ENCODE measurements at places on chromosomes 11 and 22.

- peak; percentile 37 for DNase-seq
These were observed 1041.0 kb upstream of the CNTN5 start for GRCh38 chr11:97979741-97980140.

DNA sequence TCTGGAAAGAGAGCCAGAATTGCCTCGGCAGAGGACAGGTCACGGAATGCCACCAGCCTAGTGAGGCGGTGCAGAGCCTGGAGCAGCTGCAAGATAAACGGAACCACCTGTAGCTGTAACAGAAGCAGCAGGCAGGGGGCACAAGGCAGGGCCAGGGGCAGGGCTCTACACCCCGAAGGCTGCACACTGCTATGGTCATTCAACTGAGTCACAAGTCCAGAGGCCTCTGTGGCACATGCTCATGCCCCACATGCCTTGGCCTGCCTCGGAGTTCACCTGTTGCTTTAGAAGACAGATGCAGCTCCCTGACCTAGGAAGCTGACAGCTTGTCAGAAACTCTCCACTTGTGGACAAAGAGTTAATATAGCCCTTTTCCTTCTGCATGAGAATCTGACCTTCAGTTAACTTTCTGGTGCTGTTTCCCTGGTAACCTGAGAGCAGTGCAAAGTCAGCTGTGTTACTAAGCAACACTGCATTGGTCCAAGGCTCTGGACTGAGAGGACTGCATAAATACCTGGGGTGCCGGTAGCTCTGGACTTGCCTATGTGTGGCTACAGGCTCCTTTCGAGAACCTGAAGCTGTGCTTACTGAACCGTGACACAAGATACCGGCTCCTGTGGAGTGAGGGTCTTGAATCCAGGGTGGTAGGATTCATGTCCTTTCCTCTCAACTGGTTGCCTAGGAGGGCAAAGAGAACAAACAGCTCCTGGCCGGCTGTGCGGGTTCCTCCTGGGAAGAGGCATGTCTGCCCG, 10.5 kb downstream of the COMMD9 start:
- DNase-seq: no peak

GRCh38 chr11:103940551-103940950, 95.9 kb upstream of the DDI1 start:
- DNase-seq: no peak

- DNase-seq: no peak
These were observed 1.1 kb downstream of the FXYD2 start for GRCh38 chr11:117823294-117823945.

GRCh38 chr11:75839851-75840250, 24.8 kb downstream of the UVRAG start:
- DNase-seq: no peak

GRCh38 chr11:28077521-28077920, 30.4 kb downstream of the KIF18A start:
- DNase-seq: no peak

GRCh38 chr11:96186806-96187205, 156.2 kb downstream of the MAML2 start:
- DNase-seq: peak; percentile 26

DNA sequence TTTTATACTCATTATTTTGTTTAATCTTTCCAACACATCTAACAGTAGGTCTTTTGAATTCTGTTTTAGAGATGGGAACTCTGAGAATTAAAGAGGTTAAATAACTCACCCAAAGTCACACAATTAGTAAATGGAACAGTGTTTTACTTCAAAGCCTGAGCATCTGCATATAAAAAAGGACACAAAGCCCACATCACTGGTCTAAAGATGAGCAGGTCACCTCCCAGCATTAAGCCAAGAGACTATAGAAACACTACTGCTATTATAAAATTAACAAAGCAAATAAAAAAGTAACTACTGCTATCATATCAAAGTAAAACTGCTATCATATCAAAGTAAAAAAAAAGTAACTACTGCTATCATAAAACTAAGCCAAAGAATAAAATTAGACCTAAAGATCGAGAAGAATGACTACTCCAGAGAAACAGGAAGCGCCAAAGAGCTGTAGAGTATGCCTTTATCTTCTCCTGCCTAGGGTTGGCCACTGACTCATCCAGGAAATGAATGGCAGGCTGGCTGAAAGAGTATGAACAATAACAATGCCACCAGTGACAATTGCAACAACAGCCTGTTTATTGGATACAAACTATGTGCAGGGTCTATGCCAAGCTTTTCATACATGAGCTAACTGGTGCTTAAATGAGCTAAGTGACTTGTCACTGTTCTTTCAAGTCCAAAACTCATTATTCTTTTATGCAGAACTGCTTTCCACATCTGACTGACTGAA, 1153.0 kb upstream of the TENM4 start:
- peak; percentile 73 for DNase-seq

DNA sequence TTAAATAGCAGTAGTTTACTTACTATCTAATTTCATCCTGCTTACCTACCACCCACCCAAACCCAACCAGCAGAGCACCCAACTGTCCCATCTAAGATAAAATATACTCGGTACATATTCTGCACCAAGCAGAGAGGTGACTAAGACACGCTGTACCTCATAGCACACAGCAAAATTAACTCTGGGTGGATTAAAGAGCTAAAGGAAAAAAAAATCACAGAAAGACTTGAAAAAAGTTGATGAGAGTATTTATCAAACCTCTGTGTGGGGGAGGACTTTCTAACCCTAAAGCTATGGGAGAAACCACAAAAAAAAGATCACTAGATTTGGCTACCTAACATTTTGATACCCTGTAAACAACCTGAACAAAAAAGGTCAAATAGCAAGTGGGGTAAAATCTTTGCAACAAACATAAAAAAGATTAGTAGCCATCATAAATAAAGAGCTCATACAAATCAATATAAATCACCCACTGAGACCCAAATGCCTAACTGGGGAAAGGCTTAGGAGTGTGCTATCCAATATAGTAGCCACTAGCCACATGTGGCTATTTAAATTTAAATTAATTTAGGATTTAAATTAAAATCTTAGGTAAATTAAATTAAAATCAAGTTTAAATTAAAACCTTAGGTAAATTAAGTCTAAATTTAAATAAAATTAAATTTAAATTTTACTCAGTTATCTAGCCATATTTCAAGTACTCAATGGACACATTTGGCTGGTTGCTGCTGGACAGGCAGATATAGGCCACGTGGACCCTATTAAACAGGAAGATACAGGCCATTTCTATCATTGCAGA, 25.6 kb upstream of the CD5 start:
- no peak for DNase-seq

GRCh38 chr11:34134765-34135164, 29.3 kb downstream of the NAT10 start:
- no peak for DNase-seq

DNA sequence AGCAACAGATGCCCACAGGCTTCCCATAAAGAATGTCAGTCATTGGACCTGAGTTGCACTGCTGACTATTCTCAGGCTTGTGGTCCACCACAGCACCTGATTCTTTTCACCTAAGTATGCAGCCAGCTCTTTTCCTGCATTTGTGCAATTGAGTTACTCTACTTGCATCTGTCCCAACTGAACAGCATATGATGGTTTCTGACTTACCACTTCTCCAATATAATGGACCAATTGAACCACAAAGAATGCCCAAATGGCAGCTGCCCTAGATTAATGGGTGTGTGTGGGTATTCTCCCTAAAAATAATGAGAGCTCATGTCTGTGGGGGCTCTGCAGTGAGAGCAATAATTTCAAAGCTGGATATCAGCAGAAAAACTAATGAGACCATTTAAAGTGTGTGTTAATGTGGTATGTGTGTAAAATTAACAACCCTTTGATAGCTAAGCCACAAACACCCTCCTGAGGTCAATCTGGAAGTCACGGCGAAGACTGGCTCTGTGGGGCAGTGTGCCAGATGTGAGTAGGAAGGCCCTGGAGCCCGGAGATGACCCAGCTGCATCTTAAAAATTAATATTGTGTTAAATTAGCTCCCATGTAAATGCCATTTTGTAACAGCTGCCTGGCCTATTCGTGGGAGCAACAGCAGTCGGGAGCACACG, 43.8 kb downstream of the SC5D start:
- DNase-seq: no peak

DNA sequence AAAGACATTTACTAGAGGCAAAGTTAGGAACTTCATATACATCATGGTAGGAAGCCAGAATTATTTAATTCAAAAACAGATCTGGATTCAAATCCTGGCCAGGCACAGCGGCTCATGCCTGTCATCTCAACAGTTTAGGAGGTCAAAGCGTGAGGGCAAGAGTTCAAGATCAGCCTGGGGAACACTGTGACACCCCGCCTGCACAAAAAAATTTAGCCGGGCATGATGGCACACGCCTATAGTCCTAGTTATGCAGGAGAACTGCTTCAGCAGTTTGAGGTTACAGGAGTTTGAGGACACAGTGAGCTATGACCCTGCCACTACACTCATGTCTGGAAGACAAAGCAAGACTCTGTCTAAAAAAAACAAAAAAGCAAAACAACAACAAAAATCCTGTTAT, 8.9 kb downstream of the MRTFA start:
- no peak for DNase-seq

GRCh38 chr22:30564045-30564760, 10.3 kb downstream of the GAL3ST1 start:
- DNase-seq: no peak

DNA sequence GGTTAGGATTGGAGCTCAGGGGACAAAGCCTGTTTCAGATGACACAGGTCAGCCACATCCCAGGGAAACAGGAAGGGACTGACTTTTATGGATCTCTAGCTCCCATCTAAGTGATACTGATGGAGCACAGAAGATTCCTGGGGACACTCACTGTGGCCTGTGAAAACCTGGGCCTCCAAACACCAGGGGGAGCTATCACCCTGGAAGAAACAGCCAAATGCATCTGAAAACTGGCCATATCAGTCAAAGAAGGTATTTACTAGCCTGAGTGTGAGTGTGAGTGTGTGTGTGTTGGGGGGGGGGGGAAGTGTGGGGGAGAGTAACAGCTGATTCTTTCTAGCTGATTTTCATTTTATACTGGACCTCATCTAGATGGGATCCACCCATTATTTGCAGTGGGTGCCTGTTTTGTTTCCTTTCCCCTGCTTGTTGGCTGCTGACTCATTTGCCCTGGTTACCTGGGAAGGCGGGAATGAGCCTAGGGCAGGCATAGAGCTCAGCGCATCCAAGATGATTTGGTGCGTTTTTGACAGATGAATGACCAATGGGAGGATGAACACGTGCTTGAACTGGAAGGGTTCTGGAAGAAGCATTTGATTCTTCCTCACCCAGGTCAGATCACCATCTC, 284.0 kb downstream of the KIRREL3 start:
- peak; percentile 55 for DNase-seq

- DNase-seq: no peak
These were observed 13.8 kb upstream of the DGKZ start for GRCh38 chr11:46333394-46333947.

DNA sequence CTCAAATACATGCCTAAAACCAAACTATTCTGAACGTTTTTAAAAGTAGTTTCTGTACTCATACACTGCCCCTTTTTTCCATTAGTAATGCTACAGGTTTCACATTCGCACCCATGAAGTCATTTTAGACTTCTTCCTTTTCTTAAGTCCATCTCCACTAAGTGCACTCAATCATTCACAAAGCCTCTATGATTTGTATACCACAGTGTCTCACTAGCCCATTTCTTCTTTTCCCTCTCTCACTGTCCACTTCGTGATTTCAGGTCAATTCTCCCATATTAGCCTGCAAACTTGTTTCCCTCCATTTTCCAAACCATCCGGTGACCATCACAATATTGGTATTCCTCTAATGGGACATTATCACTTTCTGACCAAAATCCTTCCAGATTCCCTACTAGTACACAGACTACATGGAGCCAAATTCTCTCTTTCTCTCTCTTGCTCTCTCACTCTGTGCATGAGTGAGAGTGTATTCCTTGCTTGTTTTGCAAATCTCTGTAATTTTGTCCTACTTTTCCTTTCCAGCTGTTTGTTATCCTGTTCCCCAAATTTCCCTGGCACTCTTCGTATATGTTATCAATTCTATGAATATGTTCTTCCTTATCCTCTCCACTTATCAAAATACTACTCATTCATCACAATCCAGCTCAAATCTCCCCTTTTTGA, 3.4 kb upstream of the ZC3H12C start:
- no peak for DNase-seq

- no peak for DNase-seq
These were observed 7.3 kb upstream of the TP53AIP1 start for GRCh38 chr11:128949791-128950454.

DNA sequence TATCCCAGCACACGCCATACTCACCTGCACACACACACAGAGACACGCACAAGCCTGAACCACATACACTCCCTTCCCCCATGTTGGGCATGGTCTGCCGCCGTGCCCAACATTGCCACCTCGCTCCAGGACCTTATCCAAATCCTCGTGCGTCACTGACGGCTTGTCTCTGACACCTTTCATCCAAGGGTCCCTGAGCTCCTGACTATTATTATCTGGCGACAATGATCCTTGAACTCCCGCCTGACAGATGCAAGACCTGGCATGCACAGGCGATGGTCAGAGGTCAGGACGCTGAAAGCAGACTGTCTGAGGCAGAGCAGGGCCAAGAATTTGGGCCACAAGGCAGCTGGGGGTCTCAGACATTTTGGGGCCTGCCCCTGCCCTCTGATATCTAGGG, 4.2 kb downstream of the MB start:
- no peak for DNase-seq

- no peak for DNase-seq
These were observed 478.4 kb downstream of the BRD1 start for GRCh38 chr22:49349181-49349835.

DNA sequence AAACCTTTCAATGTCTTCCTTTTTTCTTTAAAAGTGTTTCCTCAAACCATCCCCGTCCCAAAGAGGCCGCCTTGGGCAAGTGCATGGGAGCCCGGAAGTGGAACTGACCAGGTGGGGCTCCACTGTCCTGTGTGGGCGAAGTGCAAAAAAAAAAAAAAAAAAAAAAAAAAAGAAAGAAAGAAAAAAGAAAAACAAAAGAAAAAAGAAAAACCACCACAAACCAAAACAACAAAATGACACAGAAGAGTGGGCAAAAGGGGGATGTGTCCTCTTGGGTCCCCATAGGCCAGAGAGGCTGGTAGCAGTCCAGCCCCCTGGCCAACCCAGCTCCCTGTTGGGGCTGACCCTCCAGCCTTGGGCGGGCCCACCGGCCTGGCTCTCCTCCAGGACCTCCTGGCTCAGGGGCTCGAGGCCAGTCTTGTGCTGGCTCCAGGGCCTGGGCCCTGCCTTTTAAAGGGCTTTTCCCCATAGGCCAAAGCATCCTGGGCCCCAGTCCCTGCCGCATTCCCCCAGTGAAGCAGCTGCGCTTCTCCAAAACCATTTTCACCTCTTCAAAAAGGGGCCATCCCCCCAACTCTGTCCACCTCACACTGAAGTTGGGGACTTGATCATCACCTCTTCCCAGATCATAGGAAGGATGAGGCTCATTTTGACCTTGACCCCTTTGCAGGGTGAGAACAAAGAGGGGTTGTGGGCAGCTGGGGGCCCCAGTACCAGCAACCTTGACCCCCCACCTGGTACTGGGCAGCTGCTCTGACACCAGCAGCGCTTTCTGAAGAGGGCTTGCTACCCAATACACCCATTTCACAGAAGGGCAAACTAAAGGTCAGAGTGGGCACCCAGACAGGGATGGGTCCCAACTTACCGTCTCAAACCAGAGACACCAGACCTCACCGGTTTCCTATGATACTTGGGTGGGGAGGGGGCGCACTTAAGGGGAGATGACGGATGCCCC, 9.4 kb downstream of the CBX6 start:
- DNase-seq: peak; percentile 34

Data from fibroblast of skin of back (primary cell).